ENCODE measurements at places on chromosomes 2 and 18.

GRCh38 chr2:188922191-188922590, 52.0 kb upstream of the COL3A1 start:
- DNase-seq = no peak

- no peak for DNase-seq
Observed at GRCh38 chr2:222739939-222740338, 68.5 kb downstream of the MOGAT1 start.

DNA sequence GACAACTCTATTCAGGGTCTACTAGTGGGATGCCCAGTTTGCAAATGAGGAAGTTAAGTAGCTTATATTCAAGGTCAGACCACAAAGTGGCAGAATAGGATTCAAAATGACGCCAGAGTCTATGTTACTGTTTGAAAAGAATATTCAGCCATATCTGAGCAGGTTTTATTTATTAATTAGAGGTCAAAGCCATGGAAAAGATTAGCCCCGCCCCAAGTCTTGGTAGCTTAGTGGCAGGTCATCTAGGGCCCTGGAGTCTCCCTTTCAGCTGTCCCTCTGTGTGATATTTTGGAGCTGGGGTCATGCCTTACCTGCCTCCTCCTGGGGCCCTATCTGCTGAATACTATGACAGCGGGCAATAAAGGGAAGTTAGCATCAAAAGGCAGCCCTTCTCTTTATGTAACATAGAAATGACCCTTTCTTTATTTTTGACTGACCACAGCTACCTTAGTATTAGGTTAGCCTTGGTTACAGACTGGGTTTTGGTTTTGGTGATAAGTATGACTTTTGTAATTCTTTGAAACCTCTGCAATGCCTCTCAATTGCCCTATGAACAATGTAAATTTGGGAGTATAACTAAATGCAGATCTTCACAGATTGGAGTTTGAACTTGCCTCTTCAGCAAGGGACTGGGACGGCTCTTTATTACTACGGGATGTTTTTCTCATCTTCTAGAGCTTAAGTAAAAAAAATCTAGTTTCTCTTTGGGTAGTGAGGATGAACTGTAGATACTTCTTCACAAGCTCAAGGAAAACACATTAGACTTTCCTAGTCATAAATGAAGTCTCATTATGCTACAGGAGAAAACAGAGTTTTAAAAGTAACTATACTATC, 153.0 kb upstream of the ITGA4 start:
- DNase-seq = no peak

DNA sequence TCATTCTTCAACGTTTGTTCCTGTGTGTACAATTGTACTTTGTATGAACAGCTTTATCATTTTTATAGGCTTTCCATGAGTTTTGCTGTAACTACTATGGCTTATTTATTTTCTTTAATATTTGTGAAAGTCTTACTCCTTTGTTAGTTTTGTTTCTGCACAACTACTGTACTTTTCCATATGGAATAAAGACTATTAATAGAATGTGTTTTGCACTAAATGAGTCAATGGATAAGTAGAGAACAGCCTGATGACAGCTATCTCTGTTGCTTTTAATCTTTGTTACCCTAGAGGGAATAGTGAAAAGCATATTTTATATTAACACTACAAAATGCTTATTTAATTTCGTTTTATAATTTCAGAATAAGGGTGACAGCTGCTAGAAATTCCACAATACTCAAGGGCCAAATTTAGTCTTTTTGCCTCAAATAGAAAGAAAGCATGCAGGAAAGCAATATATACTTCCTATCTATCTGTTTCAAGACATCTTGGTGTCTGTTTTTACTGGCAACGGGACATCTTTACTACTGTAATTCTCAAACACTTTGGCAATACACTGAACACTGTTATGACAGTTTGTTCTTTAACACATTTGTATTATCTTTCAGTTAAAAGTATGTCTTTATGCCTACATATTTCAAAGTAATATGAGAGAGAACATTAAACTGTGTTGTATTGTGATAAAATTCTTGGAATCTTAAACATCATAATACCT, 53.9 kb downstream of the WDSUB1 start:
- no peak for DNase-seq

DNA sequence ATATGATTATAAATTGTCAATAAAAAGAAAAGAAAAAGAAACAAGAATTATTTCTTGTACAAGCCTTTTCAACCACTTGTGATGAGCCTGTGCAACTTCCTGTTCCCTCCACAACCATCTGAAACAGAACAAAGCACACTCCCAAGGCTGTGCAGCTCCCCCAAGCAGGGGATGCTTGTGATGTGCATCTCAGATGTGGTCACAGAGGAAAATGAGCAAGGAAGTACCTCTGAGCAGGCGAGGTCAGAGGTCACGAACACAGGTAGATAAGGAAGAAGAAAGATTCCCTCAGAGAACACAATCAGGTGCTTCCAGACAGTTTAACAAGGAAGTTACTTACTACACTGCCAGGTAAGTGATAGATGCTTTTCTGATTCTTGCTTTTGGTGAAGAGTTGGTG, 274.8 kb upstream of the SLC39A10 start:
- DNase-seq = no peak

DNA sequence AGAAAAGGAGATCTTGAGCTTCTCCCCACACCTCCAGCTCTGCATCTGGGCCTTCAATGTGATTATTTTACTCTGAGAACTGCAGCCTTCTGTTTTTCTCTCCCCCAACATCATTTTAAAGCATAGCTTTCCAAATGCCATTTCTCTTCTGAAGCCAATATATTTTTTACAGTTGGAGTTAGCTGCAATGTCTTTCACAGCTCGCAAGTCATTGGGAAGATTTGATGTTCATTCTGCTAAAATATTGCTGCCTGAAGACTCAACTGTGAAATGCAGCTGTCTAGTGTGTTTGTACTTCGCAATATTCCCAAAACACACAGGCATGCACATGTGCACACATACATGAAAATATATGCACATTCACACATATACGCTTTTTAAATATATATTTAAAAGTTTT, 295.3 kb downstream of the LRRTM1 start:
- DNase-seq = no peak

GRCh38 chr2:38731090-38731489, 20.1 kb downstream of the SRSF7 start:
- no peak for DNase-seq

DNA sequence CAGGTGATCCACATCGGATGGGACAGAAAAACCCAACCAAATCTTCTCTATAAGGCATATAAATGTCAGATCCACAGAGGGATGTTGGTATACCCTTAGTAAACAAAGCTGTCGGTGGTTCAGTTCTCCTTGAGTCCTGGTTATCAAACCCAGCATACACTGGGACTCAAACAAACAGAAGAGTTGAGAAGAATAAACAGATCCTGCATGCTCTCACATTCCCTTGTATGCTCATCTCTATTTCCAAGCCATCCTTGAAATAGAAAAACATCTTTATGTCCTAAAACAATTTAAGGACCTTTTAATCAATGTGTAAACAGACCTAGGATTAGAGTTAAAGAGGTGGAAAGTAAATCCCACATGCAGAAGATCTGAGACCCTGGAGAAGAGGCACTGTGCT, 19.8 kb upstream of the HK2 start:
- DNase-seq = no peak

Measured in HFFc6 (cell line).